ENCODE measurements at places on chromosomes 1 and 21.

GRCh38 chr1:159790237-159790917 lies 9.6 kb downstream of the DUSP23 start:
- DNase-seq: no peak

DNA sequence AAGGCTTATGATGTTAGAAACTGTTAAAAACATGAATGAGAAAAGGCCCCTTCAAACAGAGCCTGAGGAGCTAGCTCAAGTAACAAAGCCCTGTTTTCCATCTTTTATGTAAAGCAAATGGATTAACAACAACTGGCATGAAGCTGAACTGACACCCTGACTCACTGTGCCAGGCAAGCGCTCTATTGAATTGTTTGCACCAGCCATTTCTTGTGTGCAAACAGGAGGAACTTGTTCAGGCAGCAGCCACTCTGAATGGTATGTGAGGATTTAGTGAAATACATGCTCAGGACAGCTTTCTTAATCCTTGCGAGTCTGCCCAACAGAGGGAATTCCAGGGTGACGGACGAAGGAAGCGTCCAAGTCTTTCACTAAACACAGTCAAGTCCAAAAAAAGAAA lies 291.1 kb upstream of the ADGRL2 start:
- DNase-seq: no peak

DNA sequence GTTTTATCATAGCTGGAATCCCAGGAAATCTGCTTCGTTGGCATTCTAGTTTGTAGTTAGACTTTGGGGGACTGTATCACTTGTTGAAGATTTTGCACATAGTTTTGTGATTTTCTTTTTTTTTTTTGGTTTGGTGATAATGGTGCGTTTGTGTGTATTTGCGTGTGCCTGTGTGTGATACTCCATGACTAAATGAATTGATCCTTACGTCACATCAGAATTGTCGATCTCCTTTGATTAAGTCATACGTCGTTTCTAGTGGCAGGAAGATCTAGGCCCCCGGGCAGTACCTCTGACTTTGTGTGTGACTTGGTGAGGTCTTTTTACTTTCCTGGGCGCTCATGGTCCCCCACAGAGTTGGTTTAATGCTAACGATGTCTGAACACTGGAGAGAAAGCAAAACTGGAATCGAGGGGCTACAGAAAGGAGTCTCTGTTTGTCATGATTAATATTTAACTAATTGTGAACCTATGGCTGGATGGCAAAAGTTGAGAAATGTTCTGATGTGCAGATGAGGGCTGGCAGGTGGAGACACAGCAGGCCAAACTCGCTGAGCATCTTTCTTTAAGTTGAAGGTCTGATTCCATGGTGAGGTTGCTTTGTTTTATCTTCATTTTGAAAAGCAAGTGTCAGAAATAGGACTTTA lies 2.4 kb downstream of the RASSF5 start:
- DNase-seq: no peak

- DNase-seq: no peak
Observed at GRCh38 chr1:221268295-221268694, 389.1 kb downstream of the HLX start.

GRCh38 chr1:70659891-70660290 lies 248.8 kb downstream of the CTH start:
- no peak for DNase-seq

DNA sequence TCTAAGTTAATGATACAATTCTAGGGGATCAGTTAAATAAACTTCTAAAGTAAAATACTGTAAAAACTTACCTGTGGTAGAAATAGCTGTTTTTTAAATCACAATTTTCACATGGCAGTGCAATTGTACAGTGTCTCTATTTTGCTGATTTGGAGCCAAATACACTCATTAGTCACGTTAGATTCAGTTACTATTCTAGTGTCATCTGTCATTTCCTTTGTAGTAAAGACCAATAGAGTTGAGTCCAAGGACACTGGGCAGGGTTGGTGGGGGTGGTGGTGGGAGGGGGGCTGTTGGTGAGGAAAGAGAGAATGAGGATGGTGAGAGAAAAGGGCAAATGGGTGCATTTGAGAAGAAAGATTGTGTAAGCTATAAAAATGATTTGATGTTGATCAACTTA lies 33.6 kb downstream of the CD55 start:
- no peak for DNase-seq

GRCh38 chr1:37189111-37189510 lies 154.8 kb upstream of the GRIK3 start:
- DNase-seq: no peak

DNA sequence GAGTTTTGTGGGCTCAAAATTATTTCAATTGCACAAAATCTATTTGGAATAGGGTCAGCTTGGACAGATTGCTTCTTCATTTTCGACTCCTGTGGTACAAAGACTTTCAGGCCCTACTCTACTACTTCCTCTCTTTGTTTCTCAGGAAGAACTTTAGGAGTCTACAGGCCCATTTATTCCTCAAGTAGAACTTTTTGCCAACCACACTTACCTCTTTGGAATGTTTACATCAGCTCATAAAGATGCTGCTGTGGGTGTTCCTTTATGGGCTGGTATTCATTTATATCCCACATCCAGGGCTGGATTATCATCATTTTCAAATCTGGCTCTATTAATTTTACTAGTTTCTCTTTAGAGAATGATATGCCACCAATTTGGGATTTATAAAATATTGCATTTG lies 46.3 kb upstream of the TNFSF18 start:
- no peak for DNase-seq

- no peak for DNase-seq
Observed at GRCh38 chr1:93043057-93043557, 36.0 kb upstream of the MTF2 start.

- peak; percentile 67 for DNase-seq
Observed at GRCh38 chr1:17236779-17237560, 11.9 kb upstream of the PADI3 start.

DNA sequence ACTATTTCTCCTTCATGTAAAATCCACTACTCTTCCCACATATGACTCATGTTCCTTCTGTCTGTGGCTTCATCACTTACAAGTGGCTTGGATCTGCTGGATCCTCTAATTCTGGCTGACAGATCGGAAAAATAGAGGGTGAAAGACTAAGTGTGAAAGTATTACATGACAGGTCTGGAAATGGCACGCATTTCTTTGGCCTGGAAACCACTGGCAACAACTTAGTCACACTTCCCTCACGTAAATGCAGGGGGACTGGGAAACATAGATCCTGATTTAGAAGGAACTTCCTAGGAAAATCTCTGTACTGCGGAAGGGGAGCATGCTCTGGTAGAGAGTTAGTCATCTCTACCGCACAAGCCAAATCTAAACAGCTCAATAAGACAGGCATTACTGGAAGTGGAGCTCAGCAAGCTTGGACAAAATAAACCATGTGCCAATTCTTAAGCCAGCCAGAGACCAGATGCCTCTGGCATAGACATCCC lies 305.4 kb upstream of the PTBP2 start:
- no peak for DNase-seq

- no peak for DNase-seq
Observed at GRCh38 chr1:157234705-157235273, 96.6 kb upstream of the ETV3 start.

GRCh38 chr21:21241391-21241790 lies 243.2 kb downstream of the NCAM2 start:
- DNase-seq: no peak

DNA sequence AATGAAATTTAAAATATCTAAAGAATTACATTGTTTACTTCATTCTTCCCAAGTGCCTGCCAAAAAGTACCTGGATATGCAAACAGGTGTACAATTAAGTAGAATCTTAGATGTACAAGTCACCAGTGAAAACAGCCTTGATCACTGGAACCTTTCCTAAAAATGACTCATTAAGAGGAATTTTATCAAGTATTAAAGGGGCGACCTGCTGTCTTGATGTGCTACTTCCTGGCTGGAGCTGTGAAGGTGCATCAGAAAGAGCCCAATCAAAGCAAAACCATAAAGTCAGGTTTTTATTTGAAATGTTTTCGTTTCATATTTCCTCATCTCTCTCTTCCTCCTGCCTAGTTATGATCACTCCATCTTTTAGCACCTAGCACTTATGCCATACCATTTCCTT lies 33.4 kb downstream of the IFI44 start:
- DNase-seq: no peak

GRCh38 chr21:46211376-46211775 lies 17.2 kb downstream of the LSS start:
- no peak for DNase-seq

- no peak for DNase-seq
Observed at GRCh38 chr1:15215116-15215515, 31.9 kb upstream of the FHAD1 start.
